SHP77 (cell line): ENCODE measurements at places on chromosomes 2 and 18.
A peak's percentile ranks its signal among the peaks of the same experiment; 100 is the strongest.

- peak; percentile 32 for DNase-seq
Observed at GRCh38 chr2:166127217-166128155, at the start of gene SCN1A. SCN1A (minus strand) TSS chr2:166128020; CDS start chr2:166073621, 54,399 bp downstream.

GRCh38 chr2:110755491-110756078, 23.2 kb downstream of the ACOXL start:
- DNase-seq: no peak

DNA sequence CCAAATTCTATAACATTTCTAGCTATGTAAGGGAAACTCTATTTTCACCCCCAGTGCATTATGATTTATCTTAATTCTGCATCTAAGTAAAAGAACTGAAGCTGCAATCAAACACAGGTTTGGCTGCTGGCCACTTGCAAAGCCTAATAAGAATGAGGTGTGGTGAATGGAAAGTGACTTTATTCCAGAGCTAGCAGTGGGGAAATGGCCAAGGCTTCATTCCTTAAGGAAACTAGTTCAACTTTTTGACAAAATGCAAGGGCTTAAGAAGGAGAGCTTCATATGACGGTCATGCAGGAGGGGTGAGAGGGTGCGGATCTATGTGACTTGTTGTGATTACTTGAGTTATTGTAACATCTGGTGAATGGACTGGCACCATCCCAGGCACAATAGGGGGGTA, 1802.0 kb downstream of the SUCLG1 start:
- no peak for DNase-seq

DNA sequence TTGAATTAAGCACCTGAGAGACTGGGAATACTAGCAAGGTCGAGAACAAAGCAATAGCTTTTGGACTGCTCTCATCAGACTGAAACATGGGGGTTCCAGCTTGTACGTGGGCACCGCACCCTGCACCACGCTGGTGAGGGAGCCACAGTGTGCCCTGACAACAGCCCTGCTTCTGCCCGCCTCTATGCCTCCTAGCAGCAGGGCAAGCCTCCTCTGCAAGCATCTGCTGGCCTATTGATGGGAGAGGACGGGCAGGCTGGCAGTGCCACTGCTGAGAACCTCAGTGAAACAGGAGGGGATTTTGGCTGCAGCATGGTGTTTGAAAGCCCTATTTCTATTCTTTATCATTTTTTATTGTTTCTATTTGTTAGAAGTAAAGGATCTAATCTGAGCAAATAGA, 146.1 kb upstream of the OTOS start:
- no peak for DNase-seq

DNA sequence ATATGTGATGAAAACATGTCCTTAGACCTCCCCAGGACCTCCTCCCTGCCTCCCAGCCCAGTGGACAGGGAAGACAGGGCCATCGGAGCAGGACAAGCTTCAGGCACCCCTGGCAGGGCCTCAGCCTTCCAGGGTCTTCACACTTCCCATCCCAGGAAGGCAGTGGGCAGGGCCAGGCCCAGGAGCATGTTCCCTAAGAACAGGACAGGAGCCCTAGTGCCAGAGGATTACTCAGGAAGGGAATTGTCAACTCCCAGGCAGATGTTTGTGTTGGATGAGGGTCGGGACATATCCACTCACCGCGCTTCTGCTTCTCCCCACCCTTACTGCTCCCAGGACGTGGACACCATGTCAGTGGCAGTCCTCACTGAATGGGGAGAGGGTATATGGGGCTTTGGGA, 138.9 kb downstream of the TNS1 start:
- no peak for DNase-seq

DNA sequence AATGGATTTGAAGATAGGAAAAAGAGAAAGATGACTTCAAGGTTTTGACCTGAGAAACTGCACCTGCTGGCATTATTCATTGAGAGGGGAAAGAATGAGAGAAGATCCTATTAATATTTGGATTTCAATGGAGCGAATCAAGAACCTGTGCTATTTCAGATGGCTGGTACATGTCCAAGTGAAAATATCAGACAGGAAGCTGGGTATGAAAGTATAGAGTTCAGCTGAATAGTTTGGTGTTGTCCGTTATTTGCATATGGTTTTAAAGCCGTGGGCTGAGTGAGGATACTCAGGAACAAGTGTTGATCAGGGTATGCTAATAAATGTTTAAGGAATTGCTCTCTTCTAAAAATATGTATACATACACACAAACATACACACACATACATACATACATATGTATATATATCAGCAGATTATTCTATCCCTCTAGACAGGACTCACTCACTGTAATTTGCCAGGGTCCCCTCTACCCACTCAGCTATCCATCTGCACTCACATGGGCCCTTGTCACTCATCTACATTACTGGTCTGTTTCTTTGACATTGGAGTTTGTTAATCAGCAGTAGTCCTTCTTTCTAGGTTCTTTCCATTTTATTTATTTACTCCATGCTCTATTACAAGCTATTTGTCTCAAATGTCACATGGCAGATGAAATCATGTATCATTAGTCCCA, 33.9 kb upstream of the IKZF2 start:
- no peak for DNase-seq

- no peak for DNase-seq
Observed at GRCh38 chr2:134838143-134838620, at the start of gene ACMSD. ACMSD (plus strand) TSS chr2:134838616; CDS start chr2:134838683, 67 bp downstream.

DNA sequence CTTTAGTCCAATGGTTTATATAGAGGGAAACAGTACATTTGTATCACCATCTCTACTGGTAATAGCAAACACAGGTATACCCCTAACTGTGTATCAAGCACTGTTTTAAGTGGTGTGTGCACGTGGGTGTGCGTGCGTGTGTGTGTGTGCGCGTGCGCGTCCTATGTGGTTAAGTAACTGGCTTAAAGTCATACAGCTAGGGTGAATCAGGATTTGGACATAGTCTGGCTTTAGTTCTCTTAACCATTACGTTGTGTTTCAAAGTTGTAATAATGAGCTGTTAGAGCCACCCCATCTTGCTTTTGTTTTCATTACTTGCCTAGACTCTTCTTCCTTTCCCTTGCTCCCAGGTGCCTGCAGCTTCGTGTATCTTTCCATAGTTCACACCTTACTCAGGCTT, 2.1 kb downstream of the HADHB start:
- DNase-seq: no peak

DNA sequence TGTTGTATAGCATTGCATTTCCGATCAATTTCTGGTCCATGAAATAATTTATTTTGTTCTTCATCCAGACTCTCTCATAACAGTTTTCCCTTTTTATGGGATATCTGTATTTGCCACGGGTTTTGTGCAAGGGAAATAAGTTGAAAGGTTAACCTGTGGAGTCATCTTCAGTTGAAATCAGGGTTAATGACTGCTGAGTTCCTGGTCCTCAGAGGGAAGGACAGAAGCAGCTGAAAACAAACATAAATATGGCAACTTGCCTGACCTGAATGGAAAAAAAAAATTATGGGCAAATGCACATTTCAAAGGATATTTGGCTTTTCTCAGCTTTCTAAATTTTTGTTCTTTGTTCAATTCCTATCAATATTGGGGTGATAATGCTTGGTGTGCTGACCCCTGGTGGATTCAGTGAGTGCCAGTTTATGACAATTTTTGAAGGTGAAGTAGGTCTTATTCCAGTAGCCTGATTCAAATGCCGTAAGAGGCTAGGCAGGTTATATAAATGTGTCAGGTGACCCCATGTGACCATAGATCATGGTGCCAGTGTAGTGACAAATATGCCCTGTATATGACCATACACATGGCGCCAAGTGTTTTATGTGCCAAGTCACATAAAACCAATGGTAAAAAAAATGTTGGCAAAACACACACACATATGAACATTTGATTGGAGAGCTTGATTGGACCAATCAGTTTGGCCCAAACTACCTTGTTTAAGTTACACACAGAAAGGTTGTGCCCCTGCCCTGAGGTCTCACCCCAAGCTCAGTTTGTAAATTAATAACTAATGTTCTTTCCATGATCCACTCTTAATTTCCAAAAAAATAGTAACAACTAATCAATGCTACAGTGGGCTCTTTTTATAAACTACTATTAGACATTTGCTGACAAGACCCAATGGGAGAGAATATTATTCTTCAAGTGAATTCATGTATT, 47.6 kb upstream of the FAM124B start:
- peak; percentile 9 for DNase-seq

GRCh38 chr2:106575955-106576354, 88.8 kb downstream of the CD8B2 start:
- DNase-seq: no peak

GRCh38 chr2:20531633-20532262, 84.9 kb downstream of the RHOB start:
- DNase-seq: no peak

- DNase-seq: no peak
Observed at GRCh38 chr18:3725115-3725514, 275.1 kb downstream of the TGIF1 start.

- no peak for DNase-seq
Observed at GRCh38 chr2:12032398-12032797, 286.0 kb downstream of the LPIN1 start.

DNA sequence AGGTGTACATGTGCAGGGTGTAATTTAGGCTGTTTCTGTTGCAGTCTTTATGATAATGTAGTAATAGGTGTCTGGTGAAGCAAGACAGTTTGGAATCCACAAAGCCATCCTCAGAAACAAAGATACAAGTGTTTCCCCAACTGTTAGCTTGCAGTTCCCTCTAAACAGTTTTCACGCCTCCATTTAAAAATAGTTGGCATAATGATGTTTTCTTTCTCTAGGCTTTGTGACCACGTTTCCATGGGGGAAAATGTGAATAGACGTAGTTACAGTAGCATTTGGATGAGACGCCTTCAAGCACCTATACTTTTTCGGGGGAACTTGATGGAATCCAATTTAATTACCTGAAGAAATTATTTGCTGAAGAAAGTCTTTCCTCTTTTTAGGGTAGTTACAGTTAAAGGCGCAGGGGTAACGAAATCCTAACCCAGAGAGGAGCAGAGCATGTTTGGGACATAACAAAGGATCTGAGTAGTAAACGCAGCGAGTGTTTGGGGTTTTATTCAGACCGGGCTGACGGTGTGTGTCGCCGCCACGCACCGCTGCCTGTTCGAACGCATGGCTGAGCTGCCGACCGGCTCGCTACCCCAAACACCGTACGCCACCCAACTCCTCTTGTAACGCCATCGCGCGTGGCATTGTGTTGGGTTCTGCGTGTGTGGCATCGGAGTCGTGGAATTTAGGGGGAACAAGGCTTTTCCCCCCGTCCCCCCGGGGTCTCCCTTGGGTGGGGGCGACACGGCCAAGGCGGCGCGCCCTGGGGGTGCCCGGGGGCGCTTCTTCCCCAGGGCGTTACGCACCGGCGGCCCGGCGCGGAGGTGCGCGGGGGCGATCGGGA, 681 bp upstream of the NRP2 start:
- DNase-seq: no peak

GRCh38 chr18:49529596-49529995, 32.3 kb upstream of the LIPG start:
- no peak for DNase-seq

DNA sequence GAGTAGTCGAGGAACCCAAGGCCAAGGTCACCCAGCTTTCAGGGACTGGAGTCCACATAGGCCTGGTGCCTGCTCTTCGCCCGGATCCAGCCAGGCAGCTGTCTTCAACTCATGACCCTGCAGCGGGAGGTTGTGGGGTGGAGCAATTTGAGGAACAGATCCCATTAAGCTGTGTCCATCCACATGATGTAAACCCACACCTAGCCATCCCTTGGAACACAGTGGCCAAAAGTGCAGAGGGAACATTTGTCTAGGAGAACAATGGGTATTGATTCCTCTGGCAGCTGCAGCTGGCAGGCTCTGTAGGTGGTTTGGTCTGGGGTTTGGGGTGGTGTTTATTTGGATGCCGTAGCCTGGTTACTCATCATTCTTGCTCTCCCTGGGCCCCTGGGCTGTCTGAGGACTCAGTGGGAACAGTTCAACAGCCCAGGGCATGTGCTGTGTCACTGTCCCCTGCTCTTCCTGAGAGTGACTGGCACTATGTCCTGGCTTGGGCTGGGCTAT, 99.4 kb downstream of the TFCP2L1 start:
- DNase-seq: peak; percentile 79

DNA sequence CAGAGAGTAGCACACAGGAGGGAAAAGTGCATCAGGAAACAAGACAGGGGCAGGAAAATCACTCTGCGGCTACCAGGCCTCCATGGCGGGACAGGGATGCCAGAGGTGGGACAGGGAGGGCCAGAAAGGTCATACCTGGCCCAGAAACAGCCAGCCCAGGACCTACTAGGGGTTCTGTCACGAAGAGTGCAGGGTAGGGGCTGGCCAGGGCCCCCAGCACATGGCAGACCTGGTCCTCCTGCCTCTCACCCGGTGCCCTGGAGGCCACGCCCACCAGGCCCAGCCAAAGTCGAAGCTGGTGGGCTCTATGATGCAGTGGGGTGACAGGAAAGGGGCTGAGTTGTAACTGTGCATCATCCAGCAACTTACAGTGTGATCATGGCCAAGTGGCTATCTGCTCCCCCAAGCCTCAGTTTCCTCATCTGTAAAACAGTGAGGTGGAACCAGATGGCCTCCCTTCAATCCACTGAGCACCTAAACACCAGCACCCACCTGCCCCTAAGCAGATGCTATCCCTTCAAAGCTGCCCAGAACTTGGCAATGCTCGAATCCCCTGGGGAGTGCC, 10.6 kb downstream of the CYP26B1 start:
- DNase-seq: no peak

DNA sequence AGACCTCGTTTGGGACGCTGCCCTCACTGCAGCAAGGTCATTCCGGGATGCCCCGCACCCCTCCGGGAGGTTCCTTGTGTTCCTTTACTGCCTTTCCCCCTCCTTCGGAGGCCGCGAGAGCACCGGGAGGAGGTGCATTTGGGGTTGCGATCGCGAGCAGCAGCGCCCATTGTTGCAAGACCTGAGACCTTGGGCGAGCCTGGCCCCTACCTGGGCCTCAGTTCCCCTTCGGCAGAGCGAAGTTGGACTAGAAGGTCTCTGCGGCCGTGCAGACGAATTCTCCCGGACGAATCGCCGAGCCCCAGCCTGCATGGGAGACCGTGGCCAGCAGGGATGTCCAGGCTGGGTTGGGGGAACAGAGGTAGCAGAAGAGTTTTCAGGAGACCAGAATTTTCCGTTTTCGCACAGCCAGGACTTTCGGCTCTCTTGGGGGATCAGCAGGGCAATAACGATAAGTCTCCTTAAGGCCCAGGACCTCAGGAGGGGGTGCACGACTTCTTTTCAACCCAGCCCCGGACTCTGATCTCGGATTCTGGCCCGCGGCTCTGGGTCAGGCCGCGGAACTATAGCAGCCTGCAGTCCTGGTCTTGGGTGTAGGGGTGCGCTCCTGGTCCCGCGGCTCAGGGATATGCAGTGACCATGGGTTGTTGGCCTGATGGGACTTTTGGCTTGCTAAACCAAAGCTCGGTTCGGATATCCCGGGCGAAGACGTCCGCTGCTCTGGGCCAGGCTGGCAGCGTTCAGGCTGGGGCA, 2.8 kb downstream of the GDF7 start:
- DNase-seq: no peak

GRCh38 chr18:36602071-36602470, 226.7 kb downstream of the TPGS2 start:
- DNase-seq: no peak

DNA sequence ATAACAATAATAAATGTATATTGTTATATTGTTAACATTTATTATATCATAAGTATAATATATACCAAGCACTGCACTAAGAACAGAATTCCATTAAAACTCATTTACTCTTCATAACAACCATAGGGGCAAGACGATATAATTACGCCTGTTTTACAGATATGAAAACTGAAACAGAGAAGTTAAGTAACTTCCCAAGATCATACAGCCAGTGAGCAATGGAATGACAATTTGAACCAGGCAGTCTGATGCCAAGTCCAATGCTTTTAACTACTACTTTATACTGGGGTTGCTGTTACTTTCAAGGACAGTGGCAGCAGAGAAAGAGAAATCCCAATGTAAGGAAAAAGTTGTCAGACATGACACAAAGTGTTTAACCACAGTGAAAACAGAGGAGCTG, 338.8 kb upstream of the ID2 start:
- DNase-seq: no peak
